Stromal cell of bone marrow (primary cell): ENCODE measurements at places on chromosomes 11 and 22.

- peak; percentile 22 for DNase-seq
Measured at GRCh38 chr11:118198370-118198769, 21.9 kb upstream of the SCN2B start.

DNA sequence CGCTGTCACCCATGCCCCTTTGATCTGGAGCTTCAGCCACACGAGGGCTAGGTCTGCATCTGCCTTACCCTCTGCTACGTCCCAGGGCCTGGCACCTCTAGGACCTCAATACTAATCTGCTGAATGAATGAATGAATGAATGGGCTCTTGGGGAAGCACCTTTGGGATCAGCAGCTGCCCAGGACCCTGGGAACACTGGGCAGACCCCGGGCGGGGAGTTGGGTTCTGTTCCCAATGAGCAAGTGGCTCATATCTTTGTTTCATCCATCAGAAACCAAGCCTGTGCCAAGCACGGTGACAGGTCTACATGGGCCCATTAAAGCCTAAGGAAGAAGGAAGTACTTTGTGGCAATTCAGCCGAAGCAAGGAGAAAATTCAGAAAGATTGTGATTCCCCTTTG is 41.5 kb upstream of the SHISAL1 start:
- DNase-seq, result no peak

GRCh38 chr22:38267086-38267485 is 5.7 kb downstream of the TMEM184B start:
- no peak for DNase-seq

DNA sequence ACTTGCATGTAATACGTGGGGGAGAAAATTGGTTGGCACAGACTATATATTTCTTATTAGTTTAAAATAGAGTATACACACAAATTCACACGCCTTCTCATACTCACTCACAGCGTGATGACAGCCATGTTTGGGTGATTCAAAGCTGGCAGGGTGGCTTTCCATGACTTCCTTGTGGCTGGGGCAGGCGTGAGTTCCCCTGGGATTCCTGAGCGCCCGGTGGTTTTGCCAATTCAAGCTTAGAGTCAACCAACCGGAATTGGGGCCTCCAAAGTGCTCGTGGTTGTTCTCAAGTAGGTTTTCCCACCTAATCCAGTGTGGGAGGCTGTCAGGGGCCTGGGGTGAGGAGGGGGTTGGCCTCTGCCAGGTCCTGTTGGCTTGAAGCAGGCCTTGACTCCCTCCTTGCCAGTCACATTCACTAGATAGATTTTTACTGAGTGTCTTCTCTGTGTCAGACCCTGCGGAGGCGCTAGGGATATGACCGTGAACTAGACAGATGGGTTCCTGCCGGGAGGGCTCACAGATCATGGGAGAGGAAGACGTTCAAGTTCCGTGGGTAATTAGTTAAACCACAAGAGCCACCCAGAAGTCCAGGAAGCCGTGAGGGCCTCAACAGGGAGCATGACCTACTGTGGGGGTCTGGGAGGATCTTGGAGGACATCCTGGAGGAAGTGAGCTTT is 11.5 kb downstream of the PKNOX2 start:
- no peak for DNase-seq

DNA sequence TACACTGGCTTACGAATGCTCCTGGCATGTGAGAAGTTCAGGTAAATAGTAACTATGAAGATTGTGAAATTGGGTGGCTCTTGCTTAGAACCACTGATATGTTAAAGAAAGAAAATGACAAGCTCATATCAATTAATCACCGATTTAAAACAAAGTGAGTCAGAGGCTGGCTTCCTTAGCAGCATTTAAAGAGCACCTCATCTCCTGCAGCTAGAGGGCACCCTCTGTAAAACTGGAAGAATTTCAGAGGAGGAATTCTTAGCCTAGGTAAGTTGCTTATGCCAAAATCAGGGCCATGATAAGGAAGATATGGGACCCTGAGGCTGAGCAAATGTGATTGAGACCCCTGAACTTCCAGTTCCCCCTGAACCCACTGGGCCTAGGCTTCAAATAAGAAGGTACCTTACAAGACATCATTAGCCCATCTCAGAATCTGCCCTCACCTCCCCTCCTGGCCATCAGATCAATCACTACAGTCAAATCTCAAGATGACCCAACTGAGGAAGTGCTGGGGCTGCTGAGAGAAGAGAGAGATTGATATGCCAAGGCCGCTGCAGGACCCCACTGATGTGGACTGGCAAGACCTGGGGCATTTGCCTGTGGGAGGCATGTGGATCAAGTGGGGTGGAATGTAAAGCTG is 8.6 kb upstream of the CD3E start:
- no peak for DNase-seq

DNA sequence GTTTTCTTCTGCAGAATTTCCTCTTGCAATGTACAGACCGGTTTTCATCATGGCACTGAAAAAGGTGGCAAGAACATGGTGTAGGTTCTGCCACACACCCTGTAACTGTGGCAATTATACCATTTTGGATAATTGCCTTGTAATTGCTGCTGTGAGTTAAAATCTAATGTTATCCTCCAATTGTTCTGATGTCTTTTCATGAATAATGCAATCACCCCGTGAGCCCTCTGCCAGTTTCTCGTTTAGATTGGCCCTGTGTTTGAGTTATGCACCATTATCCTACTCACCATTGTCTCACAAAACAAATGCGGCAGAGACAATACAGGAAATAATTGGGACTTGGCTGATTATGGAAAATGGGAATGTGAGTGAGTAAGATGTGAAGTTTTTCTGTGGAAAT is 61.8 kb upstream of the MTNR1B start:
- DNase-seq, result no peak
